Osteocyte (in vitro differentiated cells): ENCODE measurements at places on chromosomes 5 and 9.

GRCh38 chr9:3497857-3498256 lies 27.9 kb downstream of the RFX3 start:
- DNase-seq = no peak

GRCh38 chr5:172660974-172661373 lies 19.9 kb downstream of the NEURL1B start:
- DNase-seq = no peak

GRCh38 chr5:122101636-122102285 lies 23.7 kb upstream of the LOX start:
- no peak for DNase-seq

- no peak for DNase-seq
Observed at GRCh38 chr5:87020099-87020934, 247.4 kb upstream of the RASA1 start.

GRCh38 chr5:73763300-73764032 lies 137.5 kb downstream of the ARHGEF28 start:
- no peak for DNase-seq

- no peak for DNase-seq
Observed at GRCh38 chr5:103259705-103260355, 1.3 kb downstream of the MACIR start.

GRCh38 chr5:94304146-94304545 lies 314.3 kb downstream of the KIAA0825 start:
- DNase-seq = no peak

GRCh38 chr5:154865466-154866184 lies 7.2 kb downstream of the CNOT8 start:
- DNase-seq = no peak

DNA sequence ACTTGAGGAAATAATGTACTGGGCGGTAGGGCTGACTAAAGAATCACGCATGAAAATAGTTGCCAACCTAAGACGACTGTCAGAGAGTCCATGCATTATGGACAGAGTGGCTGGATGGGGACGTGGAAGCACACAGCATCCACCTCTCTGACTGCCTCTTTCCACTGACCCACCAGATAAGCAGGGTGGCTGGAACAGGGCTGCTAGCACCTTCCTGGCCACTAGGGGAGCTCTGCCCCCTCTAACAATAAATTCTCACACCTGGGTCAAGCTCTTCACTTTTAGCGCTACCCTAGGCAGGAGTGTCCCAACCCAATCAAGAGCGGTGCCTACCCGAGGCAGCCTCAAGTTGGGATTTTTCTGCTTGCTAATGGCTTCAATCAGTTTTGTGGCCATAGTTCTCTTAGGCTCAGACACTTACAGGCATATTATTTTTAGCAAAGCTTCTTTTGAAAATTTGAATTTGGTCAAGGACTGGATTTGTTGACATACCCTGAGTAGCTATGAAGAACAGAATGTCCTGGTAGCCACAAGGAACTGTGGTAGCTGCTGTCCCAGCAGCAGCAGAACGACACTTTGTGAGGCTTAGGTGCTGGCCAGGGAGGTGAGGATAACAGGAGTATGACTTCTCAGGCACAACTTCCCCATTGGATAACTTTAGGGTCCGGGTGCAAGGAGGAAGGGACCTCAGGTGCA lies 6.9 kb upstream of the TPM2 start:
- DNase-seq = no peak

DNA sequence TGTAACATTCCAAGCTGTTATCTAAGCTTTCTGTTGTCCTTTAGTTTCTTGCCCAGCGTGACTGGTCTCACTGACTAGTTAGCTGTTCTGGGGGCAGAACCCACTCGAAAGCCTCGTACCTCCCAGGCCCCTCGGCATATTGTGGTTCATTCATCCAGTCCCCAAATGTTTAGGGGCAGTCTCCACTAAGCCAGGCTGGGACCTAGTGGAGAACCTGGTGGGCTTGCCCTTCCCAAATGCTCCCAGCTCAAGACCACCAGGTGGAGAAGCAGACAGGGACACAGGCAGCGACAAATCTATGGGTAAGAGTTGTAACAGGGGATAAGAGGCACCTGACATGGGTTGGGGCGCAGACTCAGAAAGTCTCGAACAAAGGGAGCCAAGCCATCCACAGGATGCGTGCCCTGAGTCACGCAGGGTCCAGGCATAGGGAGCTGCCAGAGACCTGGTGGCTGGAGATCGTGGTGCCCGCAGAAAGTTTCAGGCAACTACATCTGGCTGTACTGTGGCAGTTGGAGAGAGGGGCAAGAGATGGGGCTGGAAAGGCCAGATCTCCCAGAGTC lies 851 bp upstream of the EEIG1 start:
- DNase-seq = no peak

DNA sequence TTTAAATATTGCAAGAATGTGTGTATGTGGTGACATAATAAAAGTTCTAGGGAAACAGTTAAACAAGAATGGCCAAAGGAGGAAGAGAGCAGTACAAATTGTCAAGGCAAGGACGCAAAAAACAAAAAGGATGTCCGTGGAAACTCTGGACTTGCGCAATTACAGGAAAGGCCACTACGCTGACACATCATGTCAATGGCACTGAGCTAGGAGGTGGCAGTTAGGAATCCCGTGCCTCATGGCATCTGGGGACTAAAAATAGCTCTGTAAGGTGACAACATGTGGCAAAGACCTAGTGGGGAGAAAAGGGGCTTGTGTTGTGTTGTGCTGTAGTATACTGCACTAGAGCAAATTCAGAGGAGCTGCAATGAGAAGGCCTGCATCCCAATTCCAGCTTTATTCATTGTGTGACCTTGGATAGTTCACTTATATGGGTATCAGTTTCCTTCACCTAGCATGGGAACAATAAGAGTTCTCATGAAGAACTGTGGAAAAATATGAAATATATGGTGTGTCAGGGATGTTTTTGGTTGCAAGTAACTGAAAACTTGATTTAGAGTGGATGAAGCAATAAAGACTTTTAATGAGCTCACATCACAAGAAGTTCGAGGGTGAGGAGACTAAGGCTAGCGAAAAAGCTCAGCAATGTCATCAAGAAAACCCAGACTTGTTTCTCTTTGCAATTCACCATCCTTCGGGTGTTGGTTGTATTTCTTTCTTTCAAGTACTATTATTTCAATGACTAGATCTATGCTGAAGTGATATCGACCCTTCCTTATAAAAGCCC lies 124.1 kb upstream of the STC2 start:
- DNase-seq = no peak

- DNase-seq = no peak
Observed at GRCh38 chr9:95820074-95820473, 55.4 kb upstream of the ERCC6L2 start.

GRCh38 chr5:116806836-116807235 lies 232.2 kb upstream of the SEMA6A start:
- DNase-seq = no peak

GRCh38 chr5:73892806-73893205 lies 266.8 kb downstream of the ARHGEF28 start:
- DNase-seq = no peak

GRCh38 chr5:61679562-61679961 lies 347.5 kb downstream of the ZSWIM6 start:
- no peak for DNase-seq

- peak; percentile 89 for DNase-seq
Observed at GRCh38 chr5:111680737-111681413, 76.1 kb downstream of the NREP start.

GRCh38 chr5:81305785-81306184 lies 4.4 kb downstream of the ZCCHC9 start:
- no peak for DNase-seq

- DNase-seq = no peak
Observed at GRCh38 chr9:19648672-19649071, 140.2 kb downstream of the SLC24A2 start.

DNA sequence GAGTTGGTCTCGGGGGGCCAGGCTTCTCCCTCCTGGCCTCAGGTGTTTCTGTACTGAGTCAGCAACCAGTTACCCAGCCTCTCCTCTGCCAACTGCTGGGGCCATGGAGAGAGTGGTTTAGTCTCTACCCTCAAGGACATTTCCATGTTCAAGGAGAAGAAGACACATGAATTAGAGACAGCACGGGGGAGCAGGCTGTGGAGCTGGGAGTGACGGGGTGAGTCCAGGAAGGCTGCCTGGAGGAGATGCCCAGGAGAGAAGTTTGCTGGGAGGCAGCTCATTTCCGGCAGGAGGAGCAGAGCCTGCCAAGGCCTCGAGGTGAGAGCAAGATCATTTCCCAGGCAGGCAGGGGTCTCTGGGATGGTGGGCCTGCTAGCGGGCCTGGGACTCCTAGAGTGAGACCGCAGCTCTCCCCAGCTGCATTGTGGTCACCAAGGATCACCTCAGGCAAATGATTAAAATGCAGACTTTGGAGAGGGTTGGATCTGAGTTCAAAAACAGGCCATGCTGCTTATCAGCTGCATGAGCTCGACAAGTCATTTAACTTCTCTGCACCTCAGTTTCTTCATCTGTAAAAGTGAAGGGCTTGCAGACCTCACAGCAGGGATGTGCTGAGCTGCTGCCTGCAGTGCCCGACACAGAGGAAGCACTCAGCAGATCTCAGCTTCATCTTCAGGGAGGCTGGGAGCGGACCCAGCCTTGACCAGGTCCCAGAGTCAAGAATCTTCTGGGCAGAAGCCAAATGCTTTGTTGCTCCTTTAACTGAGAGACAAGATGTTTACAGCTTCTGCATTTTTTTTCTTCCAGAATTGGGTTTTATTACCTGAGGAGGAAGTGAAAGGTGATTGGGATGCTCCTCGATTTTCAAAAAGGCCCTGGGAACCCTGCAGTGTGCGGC lies 35.2 kb downstream of the NEK6 start:
- DNase-seq = no peak

DNA sequence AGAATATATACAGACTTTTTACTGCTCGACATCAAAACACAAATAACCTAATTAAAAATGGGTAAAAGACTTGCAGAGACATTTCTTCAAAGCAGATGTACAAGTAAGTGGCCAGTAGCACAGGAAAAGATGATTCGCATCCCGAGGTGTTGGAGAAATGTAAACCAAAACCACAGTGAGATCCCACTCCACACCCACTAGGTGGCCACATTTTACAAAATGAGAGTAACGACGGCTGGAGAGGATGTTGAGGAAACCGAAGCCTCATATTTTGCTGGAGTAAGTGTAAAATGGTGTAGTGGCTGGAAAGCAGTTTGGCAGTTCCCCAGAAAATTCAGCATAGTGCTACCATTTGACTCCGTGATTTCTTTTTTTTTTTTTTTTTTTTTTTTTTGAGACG lies 21.3 kb upstream of the GBGT1 start:
- no peak for DNase-seq

GRCh38 chr5:138498376-138498775 lies 33.1 kb downstream of the EGR1 start:
- DNase-seq = no peak

DNA sequence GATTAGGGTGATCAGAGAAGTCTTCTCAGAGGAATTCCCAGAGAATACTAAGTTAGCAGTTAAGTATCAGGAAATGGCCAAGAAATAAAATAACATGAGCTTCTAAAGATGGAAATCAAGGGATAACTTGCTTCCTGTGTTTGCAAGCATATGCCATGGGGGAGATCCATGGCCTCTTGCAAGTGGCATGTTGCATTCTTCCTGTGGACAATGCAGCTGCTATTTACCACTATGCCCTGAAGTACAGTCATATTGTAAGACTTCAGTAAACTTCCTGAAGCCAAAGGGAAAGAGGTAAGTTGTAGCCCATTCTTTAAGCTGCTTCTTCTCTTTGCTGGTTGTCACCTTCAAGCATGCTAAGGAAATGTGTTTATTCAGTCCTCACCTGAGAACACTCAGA lies 154.7 kb upstream of the RUSC2 start:
- DNase-seq = no peak

DNA sequence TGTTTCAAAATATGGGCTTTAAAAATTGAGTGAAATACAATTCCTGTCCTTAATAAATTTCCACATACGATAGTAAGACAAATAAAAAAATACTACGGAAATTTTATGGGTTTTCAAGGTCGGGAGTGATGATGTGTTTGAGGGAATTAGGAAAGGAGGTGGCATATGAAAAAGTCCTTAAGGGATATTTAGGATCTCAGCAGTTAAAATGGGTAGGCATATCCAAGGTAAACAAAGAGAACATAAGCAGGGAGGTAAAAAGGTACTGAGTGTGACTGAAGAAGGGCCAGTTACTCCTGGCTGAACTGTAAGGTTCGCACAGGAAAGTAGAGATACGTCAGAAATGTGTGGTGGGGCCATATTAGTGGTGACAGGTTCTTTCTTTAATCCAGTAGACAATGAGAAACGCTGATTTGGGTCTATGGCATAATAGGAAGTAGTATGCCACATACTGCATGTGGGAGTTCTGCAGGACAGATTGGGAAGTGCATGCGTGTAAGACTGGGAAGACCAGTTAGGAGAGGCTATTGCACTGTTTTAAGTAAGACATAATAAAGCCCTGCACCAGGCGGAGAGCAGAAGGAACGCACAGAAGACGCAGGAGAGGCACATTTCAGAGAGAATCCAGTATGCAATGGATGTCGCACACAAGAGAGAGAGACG lies 937 bp upstream of the HMGCR start:
- no peak for DNase-seq

DNA sequence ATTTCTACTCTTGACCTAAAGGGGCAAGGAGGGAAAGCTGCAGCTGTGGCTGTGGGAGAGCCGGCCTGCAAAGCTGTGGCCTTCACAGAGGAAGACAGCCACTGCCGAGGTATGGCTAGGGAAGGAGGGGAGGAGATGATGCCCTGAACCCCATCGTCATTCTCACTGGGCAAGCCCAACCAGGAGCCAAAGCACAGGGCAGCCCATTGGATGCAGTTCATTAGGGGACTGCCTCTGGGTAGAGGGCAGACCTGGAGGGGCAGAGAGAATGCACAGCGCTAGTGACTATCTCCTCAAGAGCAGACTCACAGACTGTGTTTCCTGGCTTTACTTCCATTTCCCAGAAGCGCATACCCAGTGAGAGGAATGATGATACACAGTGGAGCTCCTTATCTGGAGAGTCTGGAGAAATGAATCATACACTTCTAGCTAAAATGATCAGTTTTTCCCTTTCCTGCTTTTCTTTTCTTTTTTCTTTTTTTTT lies 47.2 kb upstream of the TTC23L start:
- no peak for DNase-seq

GRCh38 chr5:174311121-174311520 lies 265.6 kb downstream of the NSG2 start:
- peak; percentile 78 for DNase-seq

DNA sequence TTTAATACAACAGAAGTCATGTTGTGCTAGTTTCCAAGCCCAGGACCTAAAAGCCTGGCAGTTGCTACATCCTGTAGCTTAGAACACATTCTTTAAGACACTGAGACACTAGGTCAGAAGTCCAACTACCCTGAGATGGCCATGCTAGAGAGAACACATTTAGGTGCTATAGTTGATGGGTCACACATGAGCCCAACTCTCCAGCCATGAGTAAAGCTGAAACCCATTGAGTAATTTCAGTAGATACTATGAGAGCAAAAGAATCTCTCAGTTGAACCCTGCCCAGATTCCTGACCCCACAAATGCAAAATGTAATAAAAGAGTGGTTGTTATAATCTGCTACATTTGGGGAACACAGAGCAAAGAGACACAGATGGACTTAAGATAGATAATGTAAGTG lies 164.4 kb downstream of the SEMA5A start:
- no peak for DNase-seq
